ENCODE measurements at places on chromosomes 4 and X.

DNA sequence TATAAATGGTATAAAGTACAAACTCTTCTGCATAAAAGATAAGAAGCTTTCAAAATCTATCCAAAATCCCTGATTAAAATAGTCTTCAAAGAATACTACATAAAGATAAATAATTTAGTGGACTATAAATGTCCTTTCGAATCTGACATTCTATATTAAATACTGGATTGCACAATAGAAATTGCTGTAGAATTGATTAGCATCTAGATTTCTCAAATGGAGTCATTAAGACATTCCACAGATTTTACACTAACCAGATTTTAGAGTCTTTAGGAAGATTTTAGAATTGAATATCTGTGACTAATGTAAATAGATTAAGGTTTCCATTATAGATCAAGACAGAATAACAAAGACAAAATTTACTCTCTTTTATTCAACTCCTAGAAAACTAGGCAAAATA lies 663.9 kb downstream of the STPG2 start:
- DNase-seq = no peak

DNA sequence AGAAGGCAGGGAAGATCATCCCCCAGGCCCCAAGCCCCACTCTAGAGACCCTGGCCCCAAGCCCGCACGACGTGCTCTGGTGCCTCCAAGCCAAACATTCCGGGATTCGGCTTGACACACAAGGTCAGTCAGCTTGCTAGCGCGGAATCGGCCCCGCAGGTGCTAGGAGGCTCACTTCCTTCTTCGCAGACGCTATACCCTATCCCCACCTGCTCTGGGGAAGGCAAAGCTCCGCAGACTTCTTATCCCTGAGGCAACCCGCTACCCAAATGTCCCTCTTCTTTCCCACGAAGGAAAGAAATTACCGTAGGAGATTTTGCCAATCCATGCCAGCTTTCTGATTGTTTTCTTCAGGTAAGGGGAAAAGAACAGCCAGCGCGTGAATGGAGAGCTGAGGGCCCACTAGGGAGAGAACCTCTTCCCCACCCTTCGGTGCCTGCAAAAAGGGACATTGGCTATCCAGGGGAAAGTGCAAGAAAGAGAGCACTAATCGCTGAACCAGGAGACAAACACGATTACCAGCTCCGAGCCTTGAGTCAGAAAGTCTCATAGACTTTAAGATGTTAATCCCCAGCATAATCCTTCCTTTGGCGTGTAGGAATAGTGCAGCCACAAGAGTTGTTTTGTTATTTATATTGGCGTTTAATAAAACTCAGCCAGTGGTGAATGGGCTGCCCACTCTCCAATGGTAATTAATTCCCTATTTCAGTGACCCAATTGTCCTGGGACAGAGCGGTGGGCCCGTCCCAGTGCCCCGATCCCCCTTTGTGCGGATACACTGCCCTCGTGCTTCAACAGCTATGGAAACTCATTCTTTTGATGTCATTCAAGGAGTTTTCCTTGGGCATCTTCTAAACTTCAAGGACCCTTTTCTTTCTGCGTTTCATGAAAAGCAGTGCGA lies 5.4 kb upstream of the NEUROG2 start:
- DNase-seq = no peak

DNA sequence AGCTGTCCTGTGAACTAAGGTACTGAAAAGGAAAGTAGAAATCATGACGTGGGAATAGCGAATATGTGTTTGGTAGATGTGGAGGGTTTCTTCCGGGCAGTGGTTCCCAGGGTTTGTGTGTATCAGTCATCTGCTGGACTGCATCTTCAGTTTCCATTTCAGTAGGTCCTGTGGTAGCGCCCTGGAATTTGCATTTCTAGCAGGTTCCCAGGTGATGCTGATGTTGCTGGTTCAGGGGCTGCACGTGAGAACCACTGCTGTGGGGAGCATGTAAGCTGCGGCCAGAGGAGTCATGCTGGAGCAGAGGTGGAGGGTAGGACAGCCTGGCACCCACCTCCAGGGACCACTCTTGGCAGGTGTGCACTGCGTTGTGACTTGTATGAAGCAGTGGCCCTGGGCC lies 47.1 kb downstream of the ARHGAP10 start:
- DNase-seq = no peak

GRCh38 chrX:132063862-132064261 lies 40.8 kb downstream of the STK26 start:
- no peak for DNase-seq

DNA sequence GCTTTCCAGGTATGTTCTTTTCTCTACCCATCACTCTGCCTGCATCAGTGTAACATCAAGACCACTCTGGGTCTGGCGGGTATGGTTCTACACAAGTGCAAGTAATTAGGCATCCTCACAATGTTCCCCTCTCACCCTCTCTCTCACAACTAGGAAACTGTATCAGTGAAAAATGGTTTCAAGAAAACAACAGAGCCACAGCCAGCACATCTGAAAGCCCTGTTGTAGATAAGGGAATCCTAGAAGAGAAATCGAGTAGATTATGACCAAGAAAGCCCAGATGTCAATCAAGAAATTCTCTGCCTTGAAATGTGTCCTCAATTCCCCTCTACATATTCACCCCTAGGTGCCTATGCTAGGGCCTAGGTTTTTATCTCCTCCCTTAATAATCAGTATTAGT lies 281.3 kb upstream of the ANKRD50 start:
- no peak for DNase-seq

GRCh38 chrX:45602151-45602550 lies 401.5 kb upstream of the DIPK2B start:
- no peak for DNase-seq

GRCh38 chrX:15998350-15998749 lies 125.0 kb upstream of the GRPR start:
- DNase-seq = no peak

Measured in activated CD4-positive, alpha-beta T cell treated with anti-CD3 and anti-CD28 coated beads, Interleukin-2, amount 50 U/mL, for 16 hours (primary cell).